Cortex of kidney (tissue), 1 donor: ENCODE measurements at places on chromosomes 13 and 19.

DNA sequence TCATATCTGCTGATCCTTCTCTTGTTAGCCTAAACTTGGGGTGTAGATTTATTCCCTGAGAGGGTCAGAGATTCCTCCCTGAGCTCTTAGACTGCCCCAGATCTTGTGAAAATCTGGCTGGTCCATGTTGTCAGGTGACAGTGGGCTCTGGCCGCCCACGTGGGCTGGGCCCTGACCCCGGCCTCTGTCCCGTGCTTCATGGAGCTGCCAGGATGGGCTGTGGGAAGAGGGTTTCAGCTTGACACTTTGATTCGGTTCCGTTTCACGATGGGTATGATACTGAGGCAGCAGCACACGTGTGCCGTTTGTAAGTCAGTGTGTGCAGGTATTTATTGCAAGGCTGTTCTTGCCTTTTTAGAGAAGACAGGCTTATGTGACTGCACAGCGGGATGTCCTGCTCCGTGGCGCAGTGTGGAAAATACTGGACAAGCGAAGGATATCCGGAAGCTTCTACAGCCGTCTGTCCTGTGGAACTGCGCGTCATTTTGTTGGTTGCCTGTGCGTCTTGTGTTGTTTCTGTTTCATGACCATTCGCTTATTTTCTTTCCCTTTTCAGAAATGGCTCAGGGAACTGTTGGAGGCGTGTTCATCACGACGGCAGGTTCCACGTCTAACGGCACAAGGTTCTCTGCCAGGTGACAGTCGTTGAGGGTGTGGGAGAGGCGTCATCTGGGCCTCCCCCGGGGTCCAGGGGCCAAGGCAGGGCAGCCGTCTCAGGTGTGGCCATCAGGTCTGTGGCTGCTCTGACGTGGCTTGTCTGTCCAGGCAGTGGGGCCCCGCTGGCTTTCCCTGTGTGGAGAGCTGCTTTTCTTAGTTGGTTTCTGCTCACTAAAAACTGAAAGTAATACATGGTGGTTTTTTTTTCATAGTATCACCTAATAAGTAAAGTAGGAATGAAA, 20.5 kb downstream of the ATP4B start:
- no peak for DNase-seq

DNA sequence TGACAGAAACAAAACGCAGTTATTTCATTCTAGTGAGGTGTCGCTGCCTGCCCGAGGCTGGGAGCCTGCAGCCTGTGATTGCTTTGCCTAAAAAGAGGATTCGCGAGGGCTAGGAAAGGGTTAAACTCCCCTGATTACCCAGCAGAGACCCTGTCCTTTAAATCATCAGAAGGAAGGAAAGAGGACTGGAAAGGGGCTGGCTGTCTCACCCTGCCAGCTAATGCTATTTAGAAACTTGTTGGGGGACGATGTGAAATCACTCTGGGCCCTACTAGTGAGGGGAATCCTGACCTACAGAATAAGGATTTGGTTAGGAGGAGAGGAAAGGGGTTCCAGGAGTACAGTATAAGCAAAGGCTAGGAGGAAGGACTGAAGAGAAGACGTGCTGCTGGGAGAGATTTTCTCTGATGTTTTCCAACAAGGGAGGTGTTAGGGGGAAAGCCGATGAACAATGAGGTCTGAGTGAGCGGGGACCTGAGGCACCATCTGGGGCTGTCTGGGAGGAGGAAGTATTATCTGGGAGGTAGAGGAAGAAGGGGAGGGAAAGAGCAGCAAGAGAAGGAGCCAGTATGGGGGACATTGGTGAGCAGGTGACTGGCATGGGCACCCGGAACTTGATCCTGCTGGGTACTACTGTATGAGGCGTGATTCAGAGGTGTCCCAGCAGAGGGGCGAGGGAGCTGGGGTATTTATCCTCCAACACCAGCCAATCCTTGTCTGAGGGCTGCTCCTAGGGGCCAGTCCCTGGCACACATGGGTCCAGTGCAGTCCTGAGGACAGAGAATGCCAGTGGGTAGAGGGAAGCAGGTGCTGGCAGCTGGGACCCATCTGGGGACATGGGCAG, 55.7 kb upstream of the PTPRS start:
- DNase-seq = no peak

DNA sequence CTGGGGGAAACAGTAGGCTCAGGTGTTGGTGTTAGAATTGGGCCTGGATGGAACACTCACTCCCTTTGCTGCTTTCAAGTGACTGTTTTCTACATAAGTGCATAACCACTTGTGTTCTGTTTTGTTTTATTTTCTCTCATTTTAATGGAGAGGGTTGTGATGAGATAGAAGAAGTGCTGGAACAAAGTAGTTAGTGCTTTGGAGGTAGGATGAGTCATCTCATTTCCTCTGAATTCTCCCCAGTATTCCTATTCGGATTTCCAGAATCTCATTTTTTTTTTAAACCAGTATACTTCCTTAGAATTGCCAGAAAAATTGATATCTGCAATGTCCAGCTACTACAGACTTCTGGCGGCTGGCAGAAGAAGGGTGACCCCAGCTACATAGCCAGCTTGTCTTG, 575.9 kb downstream of the MYO16 start:
- DNase-seq = no peak

GRCh38 chr13:88031980-88032559, 360.9 kb downstream of the SLITRK5 start:
- no peak for DNase-seq

DNA sequence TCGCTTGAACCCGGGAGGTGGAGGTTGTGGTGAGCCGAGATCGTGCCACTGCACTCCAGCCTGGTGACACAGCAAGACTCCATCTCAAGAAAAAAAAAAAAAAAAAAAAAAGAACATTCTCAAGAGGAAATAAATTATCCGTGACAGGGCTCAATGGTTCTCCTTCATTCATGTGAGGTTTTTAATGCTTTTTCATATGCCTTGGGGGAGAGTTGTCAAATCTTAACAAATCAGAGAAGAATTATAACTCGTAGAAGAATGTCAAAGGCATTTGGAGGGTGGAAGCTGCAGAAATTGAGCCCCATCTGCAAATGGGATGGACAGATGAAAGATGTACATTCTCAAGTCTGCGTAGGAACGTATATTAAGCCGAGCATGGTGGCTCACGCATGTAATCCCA, 34.9 kb upstream of the HOMER3 start:
- DNase-seq = no peak

DNA sequence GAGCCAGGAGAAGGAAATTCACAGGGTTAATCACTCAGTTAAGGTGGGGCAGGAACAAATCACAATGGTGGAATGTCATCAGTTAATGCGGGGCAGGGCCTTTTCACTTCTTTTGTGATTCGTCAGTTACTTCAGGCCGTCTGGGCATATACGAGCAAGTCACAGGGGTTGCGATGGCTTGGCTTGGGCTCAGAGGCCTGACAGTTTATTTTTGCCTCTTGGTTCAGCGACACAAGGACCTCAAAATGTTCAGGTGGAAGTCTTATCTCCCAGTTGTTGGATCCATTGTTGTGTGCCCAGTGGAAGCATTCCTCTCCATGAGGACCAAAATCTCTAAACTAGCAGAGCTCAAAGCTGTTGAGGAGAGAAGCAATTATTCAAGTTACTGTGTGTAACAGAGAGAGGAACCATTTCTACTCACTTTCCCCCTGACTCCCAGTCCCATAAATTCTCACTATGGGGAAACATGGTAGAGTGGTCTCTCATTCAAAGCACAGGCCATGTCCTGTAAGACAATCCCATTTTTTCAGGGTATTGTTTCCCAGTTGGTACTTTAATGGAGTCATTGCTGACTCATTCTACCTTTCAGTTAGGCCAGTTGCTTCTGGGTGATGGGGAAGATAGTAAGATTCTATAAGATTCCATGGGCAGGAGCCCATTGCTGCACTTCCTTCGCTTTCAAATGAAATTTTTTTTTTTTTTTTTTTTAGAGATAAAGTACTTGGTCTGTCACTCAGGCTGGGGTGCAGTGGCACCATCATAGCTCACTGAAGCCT, 8.8 kb upstream of the COX7A1 start:
- DNase-seq = no peak

DNA sequence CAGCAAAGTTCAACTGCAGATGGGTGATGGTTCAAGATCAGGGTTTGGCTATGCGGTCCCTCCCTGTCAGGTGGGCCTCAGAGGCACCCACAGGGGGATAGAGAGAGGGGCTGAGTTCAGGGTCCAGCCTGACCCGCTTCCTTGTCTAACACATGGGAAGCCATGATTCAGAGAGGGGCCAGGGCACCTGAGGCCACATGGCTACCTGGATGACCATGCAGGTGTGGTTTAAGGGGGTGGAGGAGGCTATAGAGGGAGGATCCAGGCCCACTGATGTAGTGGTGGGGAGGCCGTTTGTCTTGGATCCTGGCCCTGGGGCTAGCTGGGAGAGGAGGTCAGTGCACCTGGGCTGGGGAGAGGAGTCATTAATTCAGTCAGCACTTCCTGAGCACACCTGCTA, 56.7 kb downstream of the ZNF536 start:
- no peak for DNase-seq

DNA sequence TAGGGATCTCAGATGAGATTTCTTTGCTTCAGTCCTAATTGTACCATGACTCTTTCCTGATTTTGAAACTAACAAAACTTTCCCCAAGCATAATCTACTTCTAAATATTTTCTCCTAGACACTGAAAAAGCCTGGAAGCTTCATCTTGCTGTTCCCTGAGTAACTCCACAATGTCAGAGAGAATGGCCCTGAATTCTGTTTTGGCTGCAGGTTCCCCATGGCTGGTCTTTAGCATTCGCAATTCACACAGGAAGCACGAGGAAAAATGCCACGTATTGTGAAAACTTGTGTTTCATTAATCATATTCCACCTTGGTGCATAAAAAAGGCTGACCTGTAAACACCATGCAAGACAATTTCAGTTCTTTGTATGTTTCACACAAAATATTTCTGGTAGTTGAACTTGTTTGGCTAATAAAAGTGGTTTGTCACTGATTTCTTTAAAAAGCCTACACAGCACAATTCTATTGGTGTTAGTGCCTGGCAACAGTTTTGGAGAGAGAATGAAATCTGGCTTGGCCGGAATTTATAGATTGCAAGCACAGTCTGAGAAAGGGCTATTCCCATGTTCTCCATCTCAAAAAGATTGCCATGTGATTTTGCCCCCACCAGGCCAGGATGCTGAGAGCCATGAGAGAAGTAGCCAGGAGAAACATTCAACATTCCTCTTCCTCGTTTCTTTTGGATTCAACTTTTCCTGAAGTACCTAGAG, 367.1 kb downstream of the NDFIP2 start:
- no peak for DNase-seq

- no peak for DNase-seq
Observed at GRCh38 chr13:25765266-25765665, 286.6 kb downstream of the SHISA2 start.

- no peak for DNase-seq
Observed at GRCh38 chr13:60139272-60139671, 24.5 kb downstream of the DIAPH3 start.

GRCh38 chr19:58274771-58275201, 4.0 kb upstream of the ZNF8 start:
- no peak for DNase-seq

DNA sequence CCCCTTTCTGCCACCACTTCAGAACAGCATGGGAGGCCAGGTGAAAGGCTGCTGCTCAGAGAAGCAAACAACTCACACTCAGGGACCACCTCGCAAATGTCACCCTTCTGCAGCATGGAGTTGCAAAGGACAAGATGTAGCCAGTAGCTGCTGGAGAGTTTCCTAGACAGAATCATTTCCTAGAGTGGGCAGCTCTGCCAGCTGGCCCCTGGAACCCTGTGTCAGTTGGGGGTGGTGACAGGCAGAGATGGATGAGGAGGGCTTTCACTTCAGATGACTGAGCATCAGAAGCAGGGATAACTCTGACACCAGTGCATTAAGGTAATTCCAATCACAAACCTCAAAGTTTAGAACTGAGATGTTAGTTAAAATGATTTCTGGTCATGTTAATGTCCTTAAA, 34.4 kb upstream of the EPHX3 start:
- no peak for DNase-seq

DNA sequence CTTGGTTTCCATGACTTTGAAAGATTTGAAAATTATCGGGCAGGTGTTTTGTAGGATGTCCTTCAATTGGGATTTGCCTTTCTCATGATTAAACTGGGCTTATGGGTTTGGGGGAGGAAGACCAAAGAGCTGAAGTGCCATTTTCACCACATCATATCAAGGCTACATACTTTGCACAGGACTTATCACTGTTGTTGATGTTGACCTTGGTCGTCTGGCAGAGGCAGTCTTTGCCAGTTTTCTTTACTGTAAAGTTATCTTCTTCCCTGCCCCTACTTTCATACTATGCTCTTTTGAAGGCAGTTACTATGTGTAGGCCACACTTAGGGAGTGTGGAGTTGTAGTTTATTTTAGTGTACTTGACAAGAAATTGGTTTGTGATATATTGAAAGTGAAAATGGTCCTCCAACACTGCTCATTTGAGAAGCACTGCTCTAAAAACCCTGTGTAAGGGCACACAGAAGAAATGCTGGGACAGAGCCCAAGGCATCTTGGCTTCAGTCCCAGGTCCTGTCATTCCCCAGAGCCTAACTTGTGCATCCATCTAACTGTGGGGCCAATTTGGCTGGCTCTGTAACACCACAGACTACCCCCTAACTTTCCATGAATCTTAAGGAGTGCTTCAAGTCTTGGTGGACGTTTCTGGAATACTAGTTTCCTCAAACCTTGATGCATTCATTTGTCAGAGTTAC, 384.9 kb downstream of the KCNRG start:
- no peak for DNase-seq

GRCh38 chr19:51478381-51479234, at the start of gene CEACAM18:
Gene CEACAM18, plus strand, starts transcription at chr19:51478539.
- DNase-seq = no peak
